ENCODE measurements at places on chromosomes 4 and X.

DNA sequence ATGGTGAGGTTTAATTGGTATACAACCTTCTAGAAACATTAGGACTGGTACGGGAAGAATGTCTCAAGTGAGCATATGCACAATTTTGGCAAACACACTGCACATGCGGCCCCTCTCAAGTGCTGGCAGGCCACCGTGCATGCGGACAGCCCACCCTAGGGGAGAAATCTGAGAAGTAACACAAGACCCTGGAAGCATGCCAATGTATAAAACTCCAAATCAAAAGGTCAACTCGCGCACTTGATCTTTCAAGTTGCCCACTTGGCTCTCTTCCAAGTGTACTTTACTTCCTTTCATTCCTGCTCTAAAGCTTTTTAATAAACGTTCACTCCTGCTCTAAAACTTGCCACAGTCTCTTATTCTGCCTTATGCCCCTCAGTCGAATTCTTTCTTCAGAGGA is 488.3 kb downstream of the CFAP47 start:
- peak; percentile 4 for DNase-seq

GRCh38 chr4:185479507-185479971 is 8.0 kb upstream of the CCDC110 start:
- DNase-seq, result no peak

DNA sequence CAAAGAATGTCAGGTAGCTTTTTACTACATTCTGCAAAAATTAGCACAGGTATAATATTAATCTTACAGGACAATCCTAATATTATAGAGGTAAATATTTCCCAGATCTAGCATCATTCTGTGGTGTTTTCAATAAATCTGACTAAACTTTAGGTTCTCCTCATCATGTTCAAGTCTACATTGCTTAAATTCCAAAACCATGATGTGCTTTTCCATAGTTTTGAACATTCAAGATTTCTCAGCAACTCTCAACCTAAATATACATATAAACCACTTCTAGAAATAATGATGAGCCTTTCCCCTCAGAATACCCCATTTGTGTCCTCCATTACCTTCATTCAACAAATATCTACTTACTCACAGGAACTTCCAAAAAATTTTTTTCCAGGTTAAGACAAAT is 23.1 kb downstream of the EIF4E start:
- DNase-seq, result no peak

- DNase-seq, result no peak
Observed at GRCh38 chrX:15973299-15973698, 118.7 kb upstream of the AP1S2 start.

DNA sequence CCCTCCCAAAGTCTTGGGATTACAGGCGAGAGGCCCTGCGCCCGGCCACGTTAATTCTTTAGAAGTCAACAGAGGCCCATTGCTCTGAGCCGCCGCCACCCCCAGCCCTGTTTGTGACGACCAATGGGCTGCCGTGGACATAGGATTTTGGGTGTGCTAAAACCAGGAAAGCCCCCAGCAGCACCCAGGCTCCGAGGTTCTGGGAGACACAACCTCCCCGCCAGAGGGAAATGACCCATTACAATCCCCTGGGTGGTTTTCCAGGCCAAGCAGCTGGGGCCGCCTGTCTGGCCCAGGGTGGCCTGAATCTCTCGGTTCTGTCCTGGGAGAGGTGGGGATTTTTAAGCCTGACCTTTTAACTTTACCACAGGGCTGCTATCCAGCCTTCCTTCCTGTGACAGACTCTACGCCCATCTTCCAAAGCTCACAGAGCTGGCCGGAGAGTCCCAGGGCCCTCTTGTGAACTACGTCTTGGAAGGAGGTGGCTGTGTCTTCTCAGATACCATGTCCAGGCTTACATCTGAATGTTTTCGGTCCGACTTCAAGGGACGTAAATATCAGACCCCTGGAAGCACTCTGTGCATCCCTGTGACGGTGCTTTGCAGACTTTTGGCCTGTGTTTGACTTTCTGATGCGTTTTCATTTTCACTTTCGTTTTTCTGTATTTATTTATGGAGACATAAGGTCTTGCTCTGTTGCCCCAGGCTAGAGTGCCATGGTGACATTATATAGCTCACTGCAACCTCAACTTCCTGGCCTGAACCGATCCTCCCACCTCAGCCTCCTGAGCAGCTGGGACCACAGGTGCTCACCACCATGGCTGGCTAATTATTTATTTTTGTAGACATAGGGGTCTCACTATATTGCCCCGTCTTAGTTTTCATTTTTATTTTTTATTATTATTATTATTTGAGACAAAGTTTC is 36.0 kb downstream of the P2RY8 start:
- DNase-seq, result no peak

- DNase-seq, result no peak
Observed at GRCh38 chrX:65522739-65523372, 11.7 kb downstream of the LAS1L start.

GRCh38 chr4:53886090-53886489 is 178.3 kb downstream of the CHIC2 start:
- DNase-seq, result no peak

DNA sequence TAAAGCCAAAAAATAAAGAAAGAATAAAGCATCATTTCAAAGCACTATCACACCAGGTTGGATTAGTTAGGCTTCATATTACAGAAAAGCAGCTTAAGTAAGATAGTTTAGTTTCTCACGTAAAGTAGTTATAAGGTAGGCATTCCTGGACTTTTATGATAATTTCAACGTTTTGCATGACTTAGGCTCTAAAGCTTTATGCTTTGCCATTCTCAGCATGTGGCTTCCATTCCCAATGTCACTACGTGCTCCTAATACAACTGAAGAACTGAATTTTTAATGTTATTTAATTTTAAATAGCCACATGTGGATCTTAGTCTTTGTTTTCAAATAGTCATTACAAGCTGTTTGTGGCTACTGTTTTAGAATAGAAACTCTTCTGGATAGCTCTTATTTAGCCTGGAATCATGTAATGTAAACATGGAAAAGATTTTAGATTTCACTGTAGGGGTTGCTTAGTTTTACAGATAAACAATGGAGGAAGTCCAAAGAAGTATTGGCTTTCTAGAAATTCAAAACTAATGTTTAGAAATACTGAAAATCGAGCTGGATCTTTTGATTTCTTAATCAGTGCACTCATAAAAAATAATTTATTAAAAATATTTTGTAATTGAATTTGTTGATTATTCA is 710.0 kb downstream of the IL1RAPL1 start:
- DNase-seq, result no peak

DNA sequence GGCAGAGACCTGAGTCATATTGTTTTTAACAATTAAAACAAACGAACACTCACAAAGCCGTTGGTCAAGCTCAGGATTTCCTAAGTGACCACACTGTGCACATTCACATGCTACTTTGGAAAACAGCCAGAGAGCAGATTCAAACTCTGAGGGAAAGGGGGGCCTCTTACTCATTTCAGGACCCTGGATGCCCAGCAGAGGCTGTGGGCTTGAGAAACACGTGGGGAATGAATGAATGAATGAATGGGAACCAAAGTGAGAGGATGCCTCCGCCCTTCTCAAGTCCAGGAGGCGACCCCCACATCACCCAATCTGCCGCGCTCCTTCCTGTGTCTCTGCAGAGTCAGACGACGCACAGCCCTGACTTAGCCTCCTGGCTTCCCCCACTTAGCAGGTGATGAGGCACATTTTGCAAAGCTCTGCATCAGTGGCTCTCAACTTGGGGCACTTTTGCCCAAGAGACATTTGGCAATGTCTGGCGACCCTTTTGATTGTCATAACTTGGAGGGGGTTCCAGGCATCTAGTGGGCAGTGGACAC is 76.0 kb downstream of the ABLIM2 start:
- no peak for DNase-seq

GRCh38 chr4:57498251-57498650 is 388.1 kb upstream of the IGFBP7 start:
- DNase-seq, result no peak

DNA sequence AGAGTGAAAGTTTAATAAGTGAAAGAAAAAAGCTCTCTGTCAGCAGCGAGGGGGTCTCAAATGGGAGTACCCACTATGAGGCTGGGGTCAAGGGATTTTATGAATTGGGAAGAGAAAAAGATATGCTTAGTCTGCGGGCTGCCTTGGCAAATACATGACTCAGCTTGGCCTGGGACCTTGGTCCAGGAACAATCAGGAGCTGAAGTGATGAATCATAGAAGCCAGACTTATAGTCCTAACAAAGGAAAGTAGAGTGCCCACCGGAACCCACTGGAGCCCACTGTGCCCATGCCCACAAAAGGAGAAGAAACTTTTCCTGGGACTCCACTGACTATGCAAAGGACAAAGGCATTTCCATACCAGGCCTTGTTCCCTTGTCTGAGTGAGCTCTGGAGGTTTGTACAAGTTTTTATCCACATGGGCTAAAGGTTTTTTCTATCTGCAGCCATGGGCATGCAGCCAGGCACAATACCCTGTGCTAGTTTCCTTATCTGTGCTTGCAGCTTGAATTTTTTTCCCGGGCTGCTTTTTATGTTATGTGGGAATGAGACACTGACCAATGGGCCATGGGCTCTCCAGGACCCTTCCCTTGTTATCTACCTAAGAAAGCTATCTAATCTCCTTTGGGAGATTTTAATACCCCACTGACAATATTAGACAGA is 201.7 kb downstream of the FAM133A start:
- no peak for DNase-seq
